Spinal cord (tissue), 10 donors: ENCODE measurements at places on chromosomes 5 and 9.

- no peak for DNase-seq
These were observed 42.8 kb downstream of the TIMD4 start for GRCh38 chr5:156920042-156920860.

DNA sequence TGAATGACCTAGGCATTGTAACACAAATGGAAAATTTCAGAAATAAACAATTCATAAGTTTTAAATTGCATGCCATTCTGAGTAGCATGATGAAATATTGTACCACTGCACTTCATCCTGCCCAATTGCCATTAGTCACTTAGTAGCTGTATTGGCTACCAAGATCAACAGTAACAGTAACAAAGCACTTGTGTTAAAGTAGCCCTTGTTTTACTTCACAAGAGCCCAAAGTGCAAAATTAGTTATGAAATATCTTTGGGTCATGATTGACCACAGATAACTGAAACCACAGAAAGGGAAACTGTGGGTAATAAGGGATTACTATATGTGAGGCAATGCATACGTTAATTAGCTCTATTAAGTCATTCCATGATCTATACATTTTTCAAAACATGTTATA, 33.3 kb upstream of the RORB start:
- DNase-seq, result no peak

- DNase-seq, result no peak
These were observed 25.2 kb upstream of the TNFAIP8 start for GRCh38 chr5:119330367-119331183.

GRCh38 chr5:176899946-176900779, 1.0 kb upstream of the HK3 start:
- no peak for DNase-seq

DNA sequence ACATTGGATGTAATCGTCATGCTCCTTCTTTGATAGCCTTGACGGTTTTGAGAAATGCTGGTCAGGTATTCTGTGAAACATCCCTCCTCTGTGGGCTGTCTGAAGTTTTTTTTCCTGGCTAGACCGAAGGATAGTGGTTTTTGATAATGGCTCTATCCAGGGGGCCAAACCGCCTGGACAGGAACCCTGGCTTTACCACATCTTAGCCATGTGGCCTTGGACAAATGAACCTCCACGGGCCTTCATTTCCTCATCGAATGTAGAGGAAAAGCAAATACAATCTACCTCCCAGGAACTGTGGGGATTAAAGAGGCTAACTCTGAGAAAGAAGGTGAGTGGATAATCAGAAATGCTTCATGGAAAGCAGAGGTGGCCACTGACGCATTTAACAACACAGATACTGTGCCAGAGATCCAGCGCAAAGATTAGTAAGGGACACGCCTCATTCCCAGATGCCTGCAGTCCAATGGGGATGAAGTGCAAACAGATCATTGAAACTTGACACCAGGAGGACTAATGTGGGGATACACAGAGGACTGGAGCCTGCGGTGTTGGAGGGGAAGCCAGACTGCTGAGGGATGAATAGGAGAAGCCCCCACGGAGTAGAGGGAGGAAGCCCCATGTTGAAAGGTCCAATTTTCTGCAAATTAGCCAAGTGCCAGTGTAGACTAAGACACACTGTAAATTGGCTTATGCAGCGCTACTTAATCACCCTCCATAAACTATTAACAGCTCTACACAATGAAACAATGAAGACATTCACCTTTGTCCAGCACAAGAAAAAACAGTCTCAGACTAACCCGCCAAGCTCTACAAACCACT, 41.6 kb downstream of the MYO10 start:
- DNase-seq, result no peak

DNA sequence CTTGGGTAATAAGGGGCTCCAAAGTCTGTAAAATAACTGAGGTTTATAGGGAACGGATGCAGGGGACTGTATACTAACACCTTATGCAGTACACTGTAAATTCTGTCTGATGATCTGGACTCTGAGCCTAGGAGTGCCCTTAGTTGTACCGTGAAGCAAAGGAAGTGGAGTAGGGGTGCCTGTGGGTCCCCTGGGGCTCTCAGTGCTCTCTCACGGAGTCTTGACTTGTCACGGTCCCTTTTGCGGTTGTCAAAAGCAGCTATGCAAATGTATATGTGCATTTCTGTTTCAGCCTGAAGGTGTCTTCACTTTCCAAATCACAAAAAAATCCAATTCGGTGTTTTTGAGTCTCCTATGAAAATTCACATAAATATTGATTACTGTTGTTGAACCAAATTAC, 17.8 kb downstream of the DMRT1 start:
- no peak for DNase-seq
